ENCODE measurements at places on chromosomes 2 and 18. TPM values are rescaled to one million over a fixed set of nuclear protein-coding genes. Genes with fewer than 3 reads are reported as not detected.
A peak's percentile ranks its signal among the peaks of the same experiment; 100 is the strongest.

ANKRD30B gene
- total RNA-seq, result not detected

TM4SF20 gene
- total RNA-seq, result not detected

DNA sequence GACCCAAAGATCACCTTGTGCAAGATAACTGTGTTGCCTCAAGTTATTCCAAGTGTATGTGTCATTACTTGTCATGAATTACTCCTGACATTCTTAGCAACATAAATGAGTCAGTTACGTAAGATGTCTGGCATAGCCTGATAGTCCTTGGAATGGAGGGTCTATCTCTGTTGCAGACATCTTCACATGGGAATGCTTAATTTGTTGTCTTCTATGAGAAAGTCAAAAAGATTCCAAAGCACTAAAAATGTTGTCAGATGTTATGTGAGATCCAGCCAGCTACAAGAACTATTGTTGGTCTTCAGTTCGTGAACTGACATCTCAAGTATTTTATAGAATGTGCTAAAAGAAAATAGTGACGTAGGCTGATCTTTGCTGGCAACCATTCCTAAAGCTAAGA is 178.2 kb upstream of the RASGRP3 start:
- DNase-seq, result no peak

DNA sequence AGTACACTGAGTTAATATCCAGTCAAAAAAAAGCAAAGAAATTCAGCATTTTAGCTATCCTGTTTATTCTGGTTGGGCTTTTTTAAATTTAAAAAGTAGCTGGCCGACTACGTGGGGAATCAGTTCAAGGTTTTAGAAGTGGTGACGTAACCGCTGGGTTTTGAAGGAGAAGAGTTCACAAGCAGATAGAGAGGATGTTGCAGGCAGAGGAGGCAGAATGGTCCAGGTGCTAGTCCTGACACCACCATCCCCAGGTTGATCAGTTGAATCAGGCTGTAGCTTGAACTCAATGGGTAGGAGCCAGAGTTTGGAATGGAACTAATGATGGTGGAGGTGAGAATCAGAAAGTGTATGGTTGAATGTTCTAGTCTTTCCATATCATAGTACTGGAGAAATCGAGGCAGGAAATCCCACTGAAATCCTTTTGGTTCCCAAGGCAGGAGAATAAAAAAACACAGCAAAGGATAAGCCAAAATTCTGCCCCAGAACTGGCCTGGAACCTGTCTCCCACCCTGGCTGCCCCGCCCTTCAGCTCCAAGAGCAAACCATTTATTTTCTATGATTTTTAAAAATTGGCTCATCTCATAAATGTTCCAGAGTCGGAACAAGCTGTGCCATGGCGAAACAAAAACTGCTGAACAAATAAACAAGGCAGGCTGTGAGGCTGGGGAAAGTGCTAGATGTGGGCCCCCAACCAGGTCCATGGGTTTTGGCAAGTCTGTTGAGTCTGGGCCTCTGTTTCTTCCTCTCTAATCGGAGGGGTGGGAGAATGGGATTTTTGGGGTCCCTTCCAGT is 44.0 kb downstream of the SLC4A1AP start:
- no peak for DNase-seq

DNA sequence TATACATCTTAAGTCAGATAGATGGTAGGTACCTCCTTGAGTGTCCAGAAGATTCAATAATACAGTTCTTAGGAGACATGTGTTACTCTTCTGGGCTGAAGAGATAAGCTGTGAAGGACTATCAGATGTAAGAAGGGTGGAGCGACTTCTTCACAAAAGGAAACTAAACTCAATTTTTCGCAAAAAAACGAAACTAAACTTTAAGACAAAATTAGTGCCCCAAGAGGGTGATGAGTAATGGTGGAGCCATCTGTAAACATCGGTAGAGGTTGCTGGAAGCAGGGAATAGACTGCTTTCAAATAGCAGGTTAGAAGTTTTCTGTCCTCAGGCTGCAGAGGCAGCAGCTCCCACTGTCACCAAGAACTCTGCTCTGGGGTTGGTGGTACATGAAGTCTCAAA is 111.6 kb upstream of the TACR1 start:
- DNase-seq, result no peak

DNA sequence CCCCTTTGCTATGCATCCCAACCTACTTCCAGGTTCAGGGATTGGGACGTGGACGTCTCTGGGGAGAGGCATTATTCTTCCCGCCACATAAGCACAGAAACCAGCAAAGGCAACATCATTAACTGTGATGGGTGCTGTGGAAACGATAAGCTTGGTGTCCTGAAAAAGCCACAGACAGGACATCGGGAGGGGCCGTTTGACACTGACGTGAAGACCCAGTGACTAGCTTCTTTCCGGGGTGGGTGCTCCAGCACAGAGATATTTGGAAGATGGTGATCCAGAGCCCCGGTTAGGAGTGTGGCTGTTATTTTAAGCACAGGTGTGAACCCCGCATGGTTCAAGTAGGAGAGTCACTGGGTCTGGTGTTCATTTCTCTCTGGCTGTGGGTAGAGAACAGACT is 163.8 kb upstream of the HDAC4 start:
- peak; percentile 4 for DNase-seq

- no peak for DNase-seq
These were observed 2.1 kb downstream of the ASTL start for GRCh38 chr2:96136129-96136720.

DNA sequence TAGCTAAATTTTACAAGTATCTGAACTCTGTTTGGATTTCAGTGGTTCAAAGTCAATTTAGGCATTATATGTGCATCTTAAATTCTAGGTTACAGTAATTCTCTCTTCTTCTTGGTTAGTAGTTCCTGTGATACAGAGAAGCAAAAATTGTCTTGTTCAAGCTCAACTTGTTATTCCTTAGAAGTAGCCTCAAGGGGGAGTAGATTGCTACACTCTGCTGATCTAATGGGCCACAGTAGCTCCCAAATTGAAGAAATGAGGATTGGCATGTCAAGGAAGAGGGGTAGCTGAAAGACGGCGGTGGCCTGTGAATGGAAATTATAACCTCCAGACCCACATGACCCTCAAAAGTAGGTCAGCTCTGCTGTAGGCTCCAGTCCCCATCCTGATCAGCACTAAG is 334.7 kb downstream of the HRH4 start:
- DNase-seq, result no peak

Measured in glutamatergic neuron (in vitro differentiated cells).